ENCODE measurements at places on chromosomes 4 and X.
A peak's percentile ranks its signal among the peaks of the same experiment; 100 is the strongest.

DNA sequence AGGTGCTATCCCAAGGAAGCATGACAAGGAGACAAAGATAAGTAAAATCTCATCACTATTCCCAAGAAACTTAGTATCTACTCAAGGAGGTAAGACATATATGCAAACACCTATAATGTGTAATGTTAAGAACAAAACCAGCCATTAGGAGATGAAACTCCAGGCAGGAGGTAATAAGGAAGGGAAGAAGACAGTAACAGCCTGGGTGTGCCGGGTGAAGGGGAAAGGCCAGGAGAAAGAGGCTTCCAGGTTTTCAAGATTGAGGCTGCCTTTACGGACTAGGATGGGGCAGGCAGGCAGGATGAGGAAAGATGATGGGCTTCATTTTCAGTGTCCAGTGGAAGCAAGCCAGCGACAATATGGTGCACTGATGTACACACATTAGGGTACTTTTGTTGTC, 62.5 kb downstream of the LEF1 start:
- DNase-seq = no peak

- DNase-seq = no peak
These were observed 11.5 kb downstream of the XIAP start for GRCh38 chrX:123871309-123871708.

- DNase-seq = no peak
These were observed 36.2 kb upstream of the NDNF start for GRCh38 chr4:121108557-121108956.

DNA sequence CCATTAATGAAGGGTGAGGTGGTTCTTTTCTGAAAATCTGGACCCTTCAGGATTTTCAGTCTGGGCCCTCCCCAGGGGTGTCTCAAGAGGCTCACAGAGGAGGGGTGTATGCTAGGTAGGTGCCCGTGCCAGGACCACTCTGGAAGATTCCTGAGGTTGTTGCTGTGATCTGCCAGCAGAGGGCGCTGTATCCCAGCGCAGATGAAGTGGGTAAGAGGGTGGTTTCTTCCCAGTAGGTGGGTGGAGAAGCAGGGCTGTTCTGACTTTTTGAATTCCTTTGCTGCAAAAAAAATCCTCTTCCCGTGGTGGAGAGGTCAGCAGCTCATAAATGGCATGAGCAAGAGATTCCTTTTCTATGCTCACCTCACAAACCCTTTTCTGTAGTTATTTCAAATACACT, 51.1 kb downstream of the SCML1 start:
- DNase-seq = peak; percentile 92

DNA sequence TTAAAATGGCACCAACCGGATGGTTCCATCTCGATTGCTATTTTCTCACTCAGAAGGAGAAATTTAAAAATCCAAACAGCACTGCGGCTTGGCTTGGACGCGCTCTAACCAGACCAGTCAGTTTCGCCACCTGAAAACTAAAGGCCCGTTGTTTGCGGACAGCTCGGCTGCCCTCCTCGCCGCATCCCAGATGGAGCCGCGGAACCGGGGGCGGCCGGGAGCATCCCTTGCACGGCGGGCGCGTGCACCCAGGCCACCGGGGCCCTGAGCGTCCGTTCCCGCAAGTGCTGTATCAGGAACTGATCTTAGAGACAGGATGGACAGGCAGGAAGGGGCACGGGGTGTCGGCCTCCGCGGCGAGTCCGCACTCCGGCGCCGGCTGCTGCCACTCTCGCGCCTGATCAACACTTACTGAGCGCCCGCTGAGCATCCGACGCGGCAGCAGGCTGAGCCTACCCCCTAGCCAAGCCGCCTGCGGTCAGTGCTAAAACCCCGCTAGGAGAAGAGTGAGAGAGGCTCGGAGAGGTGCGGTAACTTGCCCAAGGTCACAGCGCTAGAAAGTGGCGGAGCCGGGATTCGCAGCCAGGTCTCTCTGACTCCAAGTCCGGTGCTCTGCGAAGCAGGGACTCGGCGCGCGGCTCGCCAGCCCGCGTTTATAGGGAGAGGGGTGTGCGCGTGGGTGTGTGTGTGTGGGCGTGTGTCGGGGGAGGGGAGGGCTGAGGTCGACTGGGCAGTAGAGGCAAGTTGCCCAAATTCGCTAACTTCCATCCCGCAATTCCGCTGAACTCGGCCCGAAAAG, at the start of gene CITED1:
Gene CITED1 (minus strand): TSS at position 629 of the 799 bp plus-strand sequence. CDS start 3,045 bp downstream, outside the sequence.
- DNase-seq = peak; percentile 78

GRCh38 chr4:179325181-179325580, 1882.9 kb upstream of the AGA start:
- DNase-seq = no peak

DNA sequence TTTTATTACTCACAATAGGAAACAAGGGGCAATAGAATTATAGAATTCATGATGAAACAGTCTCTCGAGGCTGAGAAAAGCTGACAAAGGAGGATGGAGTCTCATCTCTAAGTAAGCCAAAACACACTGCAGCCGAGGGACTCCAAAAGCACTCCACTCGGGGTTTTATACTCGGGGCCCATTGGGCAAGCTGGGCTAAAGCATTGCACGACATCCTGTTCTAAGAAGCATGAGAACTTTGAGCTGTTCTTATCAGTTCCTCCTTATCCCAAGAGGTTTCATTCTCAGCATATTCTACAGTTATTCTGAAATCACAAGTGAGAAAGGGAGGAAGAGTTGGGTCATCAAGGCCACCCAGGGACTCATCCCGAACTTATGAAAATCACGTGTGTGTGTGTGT, 1475.5 kb downstream of the PCDH18 start:
- no peak for DNase-seq

- peak; percentile 11 for DNase-seq
These were observed 167.3 kb upstream of the PGRMC2 start for GRCh38 chr4:128454881-128455280.

GRCh38 chr4:113476800-113477199, 284.7 kb downstream of the CAMK2D start:
- DNase-seq = no peak

DNA sequence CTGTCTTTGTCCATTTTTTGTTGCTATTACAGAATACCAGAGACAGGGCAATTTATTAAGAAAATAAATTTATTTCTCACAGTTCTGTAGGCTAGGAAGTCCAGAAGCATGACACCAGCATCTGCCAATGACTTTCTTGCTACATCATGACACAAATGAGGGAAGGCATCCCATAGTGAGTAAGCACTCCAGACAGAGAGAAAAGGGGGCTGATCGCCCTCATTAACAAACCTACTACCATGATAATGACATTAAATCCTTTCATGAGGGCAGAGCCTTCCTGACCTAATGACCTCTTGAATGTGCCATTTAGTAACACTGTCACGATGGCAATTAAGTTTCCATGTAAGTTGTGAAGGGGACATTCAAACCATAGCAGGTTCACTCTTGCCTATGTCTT, 20.1 kb downstream of the CCDC149 start:
- no peak for DNase-seq

GRCh38 chr4:184287697-184288255, 70.1 kb upstream of the ENPP6 start:
- peak; percentile 90 for DNase-seq

- DNase-seq = no peak
These were observed 203.1 kb downstream of the BCOR start for GRCh38 chrX:39894683-39895082.

DNA sequence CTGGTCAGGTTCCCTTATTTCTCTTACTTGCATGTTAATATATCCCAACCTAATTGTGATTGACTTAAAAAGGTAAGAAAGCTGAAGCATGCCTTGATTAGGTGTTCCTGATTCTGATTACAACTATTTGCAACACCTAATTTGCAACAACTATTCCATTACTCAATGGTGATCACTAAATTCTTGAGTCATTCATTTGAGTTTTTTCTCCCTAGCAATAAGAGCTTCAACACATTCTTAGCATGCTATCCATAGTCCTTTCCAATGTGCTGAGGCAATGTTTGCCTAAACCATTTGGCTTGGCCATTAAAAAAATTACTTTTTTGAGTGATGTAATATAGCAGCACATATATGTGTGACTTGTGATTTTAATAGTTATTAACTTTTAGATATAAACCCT, 851.4 kb downstream of the TRAM1L1 start:
- DNase-seq = no peak

DNA sequence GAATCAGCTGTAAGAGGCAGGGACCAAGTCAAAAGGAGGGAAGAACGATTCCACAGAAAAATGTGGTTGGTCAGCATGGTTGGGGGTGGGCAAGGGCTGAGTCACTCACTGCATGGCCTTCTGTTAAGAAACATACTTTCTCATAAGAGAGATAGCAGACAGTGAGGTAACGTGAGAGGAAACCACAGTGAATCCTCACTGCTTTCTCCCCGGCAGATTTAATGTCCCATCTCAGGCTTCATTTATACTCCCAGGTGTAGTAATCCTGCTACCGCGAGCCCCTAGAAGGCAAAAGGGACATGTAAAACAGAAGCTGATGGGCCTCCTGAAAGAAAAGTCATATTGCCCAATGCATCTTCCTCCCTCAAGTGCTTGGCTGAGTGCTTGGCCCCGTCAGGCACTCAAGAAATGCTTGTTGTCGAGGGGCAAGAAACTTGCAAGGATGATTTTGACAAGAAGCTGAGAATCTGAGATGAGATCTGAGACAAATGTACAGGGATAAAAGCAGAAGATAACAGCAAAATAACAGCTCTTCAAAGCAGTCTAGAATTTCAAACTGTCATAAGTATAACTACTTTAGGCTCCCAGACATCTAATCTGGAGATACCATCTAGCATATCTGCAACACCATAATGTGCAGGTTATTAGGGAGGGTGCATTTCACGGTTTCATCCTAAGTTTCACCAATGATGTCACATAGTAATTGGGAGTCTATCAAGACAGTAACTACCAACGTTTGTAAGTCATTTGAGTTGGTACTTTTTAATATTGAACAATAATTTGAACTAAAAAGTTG, 40.2 kb downstream of the SH3KBP1 start:
- no peak for DNase-seq

- DNase-seq = no peak
These were observed 123.6 kb downstream of the RBM47 start for GRCh38 chr4:40506066-40506465.

- peak; percentile 63 for DNase-seq
These were observed 763 bp downstream of the PYURF start for GRCh38 chr4:88522702-88523324.

DNA sequence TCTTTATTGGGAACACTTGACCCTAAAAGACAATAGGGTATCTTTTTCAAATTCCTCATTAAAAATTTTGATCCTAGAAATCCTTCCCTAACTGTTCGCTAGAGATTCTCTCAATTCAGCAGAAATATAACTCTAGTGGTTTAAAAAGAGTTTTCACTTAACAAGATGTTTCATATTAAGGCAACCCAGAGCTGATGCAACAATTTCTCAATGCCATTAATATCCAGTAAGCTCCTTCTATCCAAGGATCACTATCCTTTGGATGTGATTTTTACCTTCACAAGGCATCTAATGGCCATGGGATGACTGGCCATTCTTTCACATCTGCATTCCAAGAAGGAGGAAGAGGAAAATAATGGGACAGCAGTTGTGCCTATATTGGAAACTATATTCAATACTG, 183.4 kb downstream of the ANKRD50 start:
- DNase-seq = no peak

DNA sequence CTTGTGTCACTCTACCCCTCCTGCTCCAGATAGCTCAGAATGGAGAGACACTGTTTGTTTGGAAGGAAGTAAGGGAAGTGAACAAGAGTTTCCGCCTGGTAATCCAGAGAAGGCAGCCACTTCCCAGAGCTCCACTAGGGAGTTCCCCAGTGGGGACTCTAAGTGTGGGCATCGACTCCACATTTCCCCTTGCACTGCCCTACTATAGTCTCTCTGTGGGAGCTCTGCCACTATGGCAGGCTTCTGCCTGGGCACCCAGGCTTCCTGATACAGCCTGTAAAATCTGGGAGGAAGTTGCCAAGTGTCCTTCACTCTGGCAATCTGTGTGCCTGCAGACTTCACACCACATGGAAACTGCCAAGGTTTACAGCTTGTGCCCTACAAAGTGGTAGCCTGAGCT, 245.8 kb upstream of the DMD start:
- DNase-seq = no peak

GRCh38 chr4:163600727-163601126, 106.2 kb downstream of the TMA16 start:
- DNase-seq = no peak

DNA sequence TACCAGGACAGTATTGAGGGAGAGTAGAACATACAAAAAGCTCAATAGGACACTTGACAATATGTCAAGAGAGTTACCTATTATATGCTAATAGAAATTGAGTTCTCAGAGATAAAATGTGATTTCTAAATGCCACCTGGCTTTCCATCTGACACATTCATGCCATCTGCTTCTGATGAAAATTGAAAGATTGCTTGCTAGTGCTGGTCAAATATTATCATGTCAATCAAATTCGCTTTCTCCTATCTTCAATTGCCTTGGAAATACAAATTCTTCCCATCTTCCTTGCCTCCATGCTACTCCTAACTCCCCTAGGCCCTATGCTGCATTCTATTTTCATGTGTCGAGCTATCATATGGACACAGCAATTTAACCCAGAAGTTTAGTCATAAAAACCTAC, 1076.9 kb downstream of the ARAP2 start:
- no peak for DNase-seq

GRCh38 chr4:8329859-8330761, 60.6 kb downstream of the HTRA3 start:
- peak; percentile 58 for DNase-seq

- peak; percentile 84 for DNase-seq
These were observed 186.4 kb upstream of the GALNT7 start for GRCh38 chr4:172982151-172982590.

DNA sequence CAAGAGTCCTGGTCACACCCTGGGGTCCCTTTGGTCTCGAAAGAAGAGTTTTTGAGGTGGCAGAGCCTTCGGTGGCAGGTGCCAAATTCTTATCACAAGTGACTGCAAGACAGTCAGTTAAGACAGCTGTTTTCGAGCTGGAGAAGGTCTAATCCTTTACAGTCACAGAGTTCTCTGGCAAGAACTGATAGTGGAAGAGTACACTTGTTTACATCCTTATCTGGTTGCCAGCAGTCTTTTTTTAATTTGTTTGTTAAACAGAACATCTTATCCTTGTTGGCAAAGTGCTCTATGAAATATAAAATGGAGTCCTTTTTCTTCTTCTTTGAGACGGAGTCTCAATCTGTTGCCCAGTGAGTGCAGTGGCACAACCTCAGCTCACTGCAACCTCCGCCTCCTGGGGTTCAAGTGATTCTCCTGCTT, 50.4 kb upstream of the ELOVL6 start:
- DNase-seq = no peak

DNA sequence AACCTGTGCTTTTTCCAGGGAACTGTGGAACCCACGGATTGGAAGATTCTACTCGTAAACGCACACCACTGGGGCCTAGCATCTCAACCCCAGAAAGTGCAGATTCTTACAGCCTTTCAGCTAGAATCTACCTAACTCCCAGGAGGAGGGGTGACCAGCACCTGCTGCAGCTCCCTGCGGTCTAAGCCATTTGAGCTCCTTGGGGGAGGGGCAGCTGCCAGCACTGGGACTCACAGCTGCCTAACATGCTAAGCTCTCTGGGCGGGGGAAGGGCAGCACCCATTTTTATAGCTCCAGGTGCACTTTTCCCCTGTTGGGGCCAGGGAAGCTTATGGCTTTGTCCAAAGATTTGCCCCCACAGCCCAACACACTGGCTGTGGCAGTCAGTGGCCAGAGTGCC, 595.7 kb upstream of the EPHA5 start:
- no peak for DNase-seq
